ENCODE measurements at places on chromosomes 5 and 9. TPM values are rescaled to one million over a fixed set of nuclear protein-coding genes. Genes with fewer than 3 reads are reported as not detected.
A peak's percentile ranks its signal among the peaks of the same experiment; 100 is the strongest.

DNA sequence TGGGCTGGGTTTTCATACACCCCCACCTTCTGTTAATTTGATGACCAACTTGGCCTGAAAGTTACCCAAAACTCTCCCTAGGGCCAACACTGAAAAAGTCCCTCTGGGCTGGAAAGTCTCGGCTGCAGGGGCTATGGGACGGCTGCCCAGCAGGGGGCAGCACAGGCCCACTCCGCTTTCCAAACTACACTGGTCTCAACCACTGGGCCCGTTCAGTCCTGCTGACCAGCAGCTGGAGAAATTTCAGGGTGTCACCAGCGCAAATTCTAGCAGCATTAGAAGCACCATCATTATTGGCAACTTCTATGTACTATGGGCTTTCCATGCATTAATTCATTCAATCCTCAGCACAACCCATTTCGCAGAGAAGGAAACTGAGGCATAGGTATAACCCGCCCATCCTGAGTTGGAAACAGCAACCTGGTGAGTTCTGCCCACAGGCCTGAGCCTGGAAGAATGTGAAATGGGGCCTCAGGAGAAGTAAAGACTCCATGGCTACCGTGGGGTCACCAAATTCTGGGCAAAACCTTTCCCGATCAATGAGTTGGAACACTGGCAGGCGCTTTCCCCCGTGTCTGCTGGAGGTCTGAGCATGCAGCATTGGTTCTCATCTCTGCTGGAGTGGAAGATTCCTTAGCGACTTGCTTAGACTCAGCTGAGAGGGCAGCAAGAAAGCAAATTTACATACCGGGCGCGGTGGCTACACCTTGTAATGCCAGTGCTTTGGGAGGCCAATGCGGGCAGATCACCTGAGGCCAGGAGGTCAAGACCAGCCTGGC is 9.7 kb downstream of the ORM2 start:
- peak; percentile 49 for DNase-seq
- H3K4me1 ChIP-seq = no peaks in the 10 kb centered on the region
- peaks cover 96% of the 10 kb centered on the region for H3K36me3 ChIP-seq
- H3K27me3 ChIP-seq = no peaks in the 10 kb centered on the region

DNA sequence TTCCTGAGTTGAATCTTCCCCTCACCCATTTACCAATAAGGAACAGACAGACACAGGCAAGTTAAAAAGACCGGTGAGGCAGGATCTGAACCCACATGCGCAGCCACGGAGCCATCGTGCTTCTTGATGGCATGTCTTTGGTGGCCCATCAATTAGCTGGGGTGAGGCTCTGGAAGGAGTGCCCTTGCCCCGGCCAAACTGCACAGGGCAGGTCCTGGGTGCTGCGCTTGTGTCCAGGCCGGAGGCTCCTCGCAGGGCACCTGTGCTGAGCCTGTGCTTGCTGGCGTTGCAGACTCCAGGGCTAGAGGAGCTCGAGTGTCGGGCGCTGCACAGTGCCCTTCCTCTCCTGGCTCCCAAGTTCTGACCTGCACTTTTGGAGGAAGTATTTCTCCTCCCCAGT is 66.4 kb downstream of the PSMB7 start:
- DNase-seq = no peak
- H3K36me3 ChIP-seq = peaks cover 48% of the 10 kb centered on the region
- no peaks in the 10 kb centered on the region for H3K4me1 ChIP-seq
- H3K27ac ChIP-seq = no peak overlapping the region
- H3K27me3 ChIP-seq = no peaks in the 10 kb centered on the region

DNA sequence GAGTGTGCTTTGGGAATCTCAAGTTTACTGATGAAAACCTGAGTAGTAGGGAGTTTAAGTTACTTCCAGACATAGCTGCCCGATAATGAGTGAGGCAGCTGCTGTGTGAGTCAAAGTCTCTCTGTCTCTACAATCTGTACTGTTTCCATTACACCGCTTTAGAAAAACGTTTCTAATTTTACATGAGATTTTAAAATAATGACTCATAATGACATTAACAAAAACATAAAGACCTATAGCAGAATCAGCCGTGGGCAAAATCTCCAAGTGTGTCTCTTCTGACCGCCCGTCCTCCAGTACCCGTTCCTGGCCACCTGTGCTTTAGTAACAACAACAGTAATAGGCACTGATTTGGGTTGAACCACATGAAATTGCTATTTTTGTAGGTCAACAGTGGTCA is 69.6 kb upstream of the PRRC1 start:
- no peaks in the 10 kb centered on the region for H3K4me1 ChIP-seq
- no peak overlapping the region for H3K4me3 ChIP-seq
- no peaks in the 10 kb centered on the region for H3K36me3 ChIP-seq
- H3K27ac ChIP-seq = no peak overlapping the region

Gene CAVIN4
- 0.23 TPM for polyA plus RNA-seq

Gene ST8SIA4
- polyA plus RNA-seq = 9.2 TPM
